ENCODE measurements at places on chromosomes 1 and 21.

GRCh38 chr1:185393815-185394214 is 76.8 kb upstream of the IVNS1ABP start:
- no peak for DNase-seq

DNA sequence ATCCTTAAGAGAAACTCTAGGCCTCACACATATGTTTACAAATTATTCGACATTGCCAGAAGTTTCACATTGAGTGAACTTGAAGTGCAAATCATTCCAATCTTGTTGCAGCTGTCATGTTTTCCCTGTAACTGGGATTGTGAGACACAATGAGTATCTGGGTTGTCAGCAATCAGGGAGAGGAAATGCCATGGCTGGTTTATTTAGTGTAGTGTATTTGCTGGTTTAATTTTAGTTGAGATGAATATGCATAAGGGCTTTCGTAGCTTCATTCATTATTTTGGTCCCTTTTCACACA is 54.2 kb upstream of the USP1 start:
- no peak for DNase-seq

GRCh38 chr1:157234705-157235273 is 96.6 kb upstream of the ETV3 start:
- peak; percentile 94 for DNase-seq

DNA sequence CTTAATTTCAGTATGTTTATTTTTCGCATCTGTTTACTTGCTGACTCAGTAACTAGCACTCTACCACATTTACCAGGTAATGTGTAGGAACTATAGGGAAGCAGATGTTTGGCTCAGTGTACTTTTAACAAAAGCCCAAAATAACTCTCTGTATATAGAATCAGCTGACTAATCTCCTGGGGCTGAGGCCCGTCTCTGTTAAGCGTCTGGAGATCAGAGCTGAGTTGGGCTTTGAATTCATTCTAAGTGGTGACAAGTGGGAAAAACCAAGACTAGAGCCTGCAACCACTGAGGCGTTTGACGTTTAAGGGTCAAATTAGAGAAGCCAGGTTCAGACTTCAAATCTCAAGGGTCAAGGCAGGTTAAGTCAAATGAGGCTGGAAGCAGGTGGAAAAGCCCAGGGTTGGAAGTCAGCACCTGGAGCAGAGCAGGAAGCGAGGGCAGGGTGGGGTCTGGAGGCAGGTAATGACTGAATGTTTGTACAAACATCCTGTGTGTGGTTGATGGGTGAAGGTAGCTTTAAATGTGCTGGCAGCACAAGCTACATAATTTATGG is 56.8 kb upstream of the LYST start:
- no peak for DNase-seq

DNA sequence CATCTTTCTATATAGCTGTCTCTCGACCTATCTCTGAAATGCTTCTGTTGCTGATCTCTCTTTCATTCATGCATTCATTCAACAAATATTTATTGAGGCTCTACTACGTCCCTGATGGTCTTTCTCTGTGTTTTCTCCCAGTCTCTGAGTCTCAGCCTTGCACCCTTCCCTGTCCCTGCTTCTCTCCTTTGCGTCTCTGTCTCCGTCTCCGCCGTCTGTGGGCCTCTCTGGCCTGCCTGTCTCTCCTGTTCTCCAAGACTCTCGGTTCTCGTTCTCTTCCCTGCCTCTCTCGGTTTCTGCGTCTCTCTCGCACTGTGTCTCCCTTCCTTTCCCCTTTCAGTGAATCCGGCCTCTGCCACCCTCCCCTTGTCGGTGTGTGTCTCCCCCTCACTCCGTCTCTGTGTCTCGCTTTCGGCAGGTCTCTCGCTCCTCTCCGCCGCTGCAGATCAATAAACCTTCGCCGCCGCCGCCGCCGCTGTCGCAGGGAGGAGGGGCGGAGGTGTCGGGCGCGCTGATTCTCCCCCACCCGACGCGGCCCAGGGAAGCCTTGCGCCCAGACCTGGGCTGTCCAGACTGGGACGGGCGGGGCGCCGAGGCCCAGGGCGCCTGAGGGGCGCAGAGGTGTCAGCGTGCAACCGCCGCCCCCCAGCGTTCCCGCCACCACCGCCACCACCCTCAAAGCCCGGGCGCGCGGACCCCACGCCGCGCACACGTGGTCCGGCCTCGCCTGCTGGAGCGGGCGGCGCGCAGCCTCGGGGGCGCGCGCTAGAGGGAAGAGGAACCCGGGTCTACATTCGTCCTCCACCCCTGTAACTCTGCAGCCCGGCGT is 3.0 kb downstream of the EFNA3 start:
- peak; percentile 53 for DNase-seq

DNA sequence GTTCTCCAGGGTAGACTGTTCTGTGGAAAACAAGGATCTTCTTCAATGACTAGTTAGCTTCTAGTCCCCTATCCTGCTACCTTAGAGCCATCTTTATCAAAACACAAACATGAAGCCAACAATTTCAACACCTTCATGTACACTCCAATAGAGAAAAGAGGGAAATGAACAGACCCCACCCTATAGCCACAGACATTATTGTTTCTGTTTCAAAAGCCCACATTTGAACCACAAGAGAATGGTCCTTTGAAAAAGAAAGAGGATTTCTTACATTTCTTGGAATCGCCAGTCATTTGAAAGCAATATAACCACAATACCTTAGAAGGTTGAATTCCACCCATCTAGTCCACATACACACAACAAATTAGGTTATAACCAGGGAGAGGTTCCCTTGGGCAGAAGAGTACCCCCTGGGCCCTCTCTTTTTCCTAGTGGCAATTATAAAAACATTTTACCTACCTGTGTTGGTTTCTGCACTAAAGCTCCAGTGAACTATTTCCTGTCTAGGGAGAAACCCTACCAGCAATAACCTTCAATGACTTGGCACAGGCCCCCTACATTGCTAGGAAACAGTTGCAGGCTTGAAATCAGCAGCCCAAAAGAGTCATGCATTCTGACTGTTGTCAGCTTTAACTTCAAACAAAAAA is 2.7 kb upstream of the LPGAT1 start:
- no peak for DNase-seq

DNA sequence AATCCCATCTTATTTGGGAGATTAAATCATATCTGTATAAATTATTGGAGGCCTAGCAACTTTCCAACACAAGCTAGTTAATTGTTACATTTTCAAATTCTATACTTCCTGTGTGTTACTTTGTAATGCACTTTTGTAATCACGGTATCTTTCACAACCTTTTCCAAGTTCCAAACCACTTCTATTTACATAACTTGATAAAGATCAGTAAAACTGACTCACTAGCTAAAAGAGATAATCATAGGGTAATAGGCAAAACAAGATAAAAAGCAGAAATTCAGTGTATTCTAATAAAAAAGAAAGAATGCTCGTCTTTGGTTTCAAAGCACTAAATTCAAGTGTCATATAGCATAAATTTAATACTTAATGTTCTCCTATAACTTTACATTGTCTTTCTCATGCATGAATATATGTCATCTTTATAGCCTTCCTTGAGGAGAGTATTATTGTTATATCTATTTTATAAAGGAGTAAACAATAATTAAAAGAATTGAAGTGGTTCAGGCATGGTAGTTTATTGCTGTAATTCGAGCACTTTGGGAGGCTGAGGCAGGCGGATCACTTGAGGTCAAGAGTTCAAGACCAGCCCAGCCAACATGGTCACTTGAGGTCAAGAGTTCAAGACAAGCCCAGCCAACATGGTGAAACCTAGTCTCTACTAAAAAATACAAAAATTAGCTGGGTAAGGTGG is 66.4 kb downstream of the RGS13 start:
- DNase-seq = peak; percentile 2

DNA sequence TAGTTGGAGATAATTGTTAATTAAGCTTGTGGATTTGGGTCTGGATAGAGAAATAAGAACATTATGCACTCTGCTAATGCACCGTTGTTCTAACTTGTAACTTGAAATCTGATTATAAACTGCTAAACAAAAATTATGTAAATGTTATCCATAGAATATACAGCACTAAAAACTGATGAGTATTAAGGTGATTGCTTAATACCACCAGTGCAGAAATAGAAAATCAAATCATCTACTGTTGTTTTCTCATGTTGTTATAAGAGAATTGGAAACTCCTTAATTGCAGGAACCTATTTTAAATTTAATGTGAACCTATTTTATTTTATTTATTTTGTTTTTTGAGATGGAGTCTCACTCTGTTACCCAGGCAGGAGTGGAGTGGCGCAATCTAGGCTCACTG is 125.7 kb downstream of the ITSN1 start:
- no peak for DNase-seq

Measured in ELF-1 (cell line).